ENCODE measurements at places on chromosomes 4 and X.

- peak; percentile 60 for DNase-seq
Measured at GRCh38 chr4:139556724-139557555, 921 bp upstream of the SETD7 start.

DNA sequence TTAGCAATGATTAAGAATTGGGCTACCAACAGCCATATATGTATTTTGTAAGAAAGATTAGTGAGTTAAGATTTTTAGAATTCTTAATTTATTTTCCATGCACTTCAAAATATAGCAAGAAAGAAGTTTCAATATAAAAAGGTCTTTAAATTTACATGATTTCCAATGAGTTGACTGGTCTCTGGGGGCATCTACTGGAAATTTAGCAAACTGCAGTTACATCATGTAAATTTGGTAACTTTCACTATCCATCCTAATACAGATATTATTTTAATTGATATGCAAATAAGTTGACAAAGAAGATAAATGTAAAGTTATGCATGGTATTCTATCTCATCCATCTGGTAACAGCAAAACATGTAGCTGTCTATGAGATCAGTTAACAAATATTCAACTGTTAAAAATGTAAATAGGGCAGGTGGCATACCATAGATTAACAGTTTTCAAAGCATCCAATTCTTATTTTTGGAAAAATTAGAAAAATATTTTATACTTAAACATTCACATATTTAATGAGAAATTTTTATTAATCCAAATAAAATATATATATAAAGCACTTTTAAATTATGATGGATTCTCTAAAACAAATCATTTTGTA is 29.1 kb downstream of the TTC29 start:
- DNase-seq: no peak

DNA sequence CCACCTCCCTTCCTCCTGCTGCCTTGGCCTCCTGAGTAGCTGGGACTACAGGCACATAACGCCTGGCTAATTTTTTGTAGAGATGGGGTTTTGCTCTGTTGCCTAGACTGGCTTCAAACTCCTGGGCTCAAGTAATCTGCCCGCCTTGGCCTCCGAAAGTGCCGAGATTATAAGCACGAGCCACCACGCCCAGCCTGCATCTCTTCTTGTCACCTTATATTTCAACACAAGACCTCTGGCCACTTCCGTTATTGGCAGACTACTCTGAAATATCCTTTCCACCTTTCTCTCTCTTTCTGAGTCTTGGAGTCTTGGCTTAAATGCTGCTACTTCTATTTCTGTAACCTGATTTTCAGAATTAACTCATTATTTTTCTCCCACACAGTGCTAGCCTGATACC is 5.6 kb downstream of the KIAA0232 start:
- no peak for DNase-seq

- DNase-seq: no peak
Measured at GRCh38 chr4:13611283-13611842, 16.2 kb downstream of the BOD1L1 start.

DNA sequence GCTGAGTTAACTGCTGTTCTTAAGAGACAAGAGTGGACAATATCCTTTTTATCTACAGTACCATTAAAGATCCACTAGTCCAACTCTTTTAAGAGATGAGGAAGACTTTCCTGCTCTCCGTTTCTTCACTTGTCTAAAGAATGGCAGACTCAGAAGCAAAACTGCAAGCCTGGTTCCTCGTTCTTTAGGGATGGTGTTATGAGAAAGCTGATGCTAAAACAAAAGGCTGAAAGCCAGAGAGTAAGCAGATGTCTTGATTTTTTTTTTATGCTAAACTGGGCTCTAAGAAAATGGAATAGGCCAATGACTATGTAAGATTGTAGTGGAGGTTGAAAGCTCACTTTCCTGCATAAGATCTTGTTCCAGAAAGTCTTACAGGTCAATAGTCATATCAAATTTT is 78.1 kb downstream of the CNGA2 start:
- DNase-seq: no peak

DNA sequence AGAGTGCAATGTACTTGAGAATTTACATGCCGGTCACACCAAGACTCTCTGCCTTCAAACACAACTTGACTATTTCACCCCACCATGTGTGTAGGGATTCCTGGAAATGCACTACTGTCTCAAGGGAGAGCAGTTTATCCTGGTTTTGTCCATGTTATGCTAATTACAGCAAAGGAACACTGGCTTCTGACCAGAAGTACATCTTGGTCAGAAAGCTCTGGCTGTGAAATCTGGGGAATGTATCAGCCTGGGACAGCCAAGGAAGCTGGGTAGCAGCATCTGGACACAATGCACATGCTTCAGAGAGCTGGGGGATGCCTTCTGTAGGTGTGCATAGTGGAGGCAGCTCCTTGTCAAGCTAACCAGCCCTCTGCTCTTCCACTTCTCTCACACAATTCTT is 1432.6 kb upstream of the TENM3 start:
- no peak for DNase-seq

- DNase-seq: no peak
Measured at GRCh38 chr4:19348746-19349145, 903.0 kb upstream of the SLIT2 start.

DNA sequence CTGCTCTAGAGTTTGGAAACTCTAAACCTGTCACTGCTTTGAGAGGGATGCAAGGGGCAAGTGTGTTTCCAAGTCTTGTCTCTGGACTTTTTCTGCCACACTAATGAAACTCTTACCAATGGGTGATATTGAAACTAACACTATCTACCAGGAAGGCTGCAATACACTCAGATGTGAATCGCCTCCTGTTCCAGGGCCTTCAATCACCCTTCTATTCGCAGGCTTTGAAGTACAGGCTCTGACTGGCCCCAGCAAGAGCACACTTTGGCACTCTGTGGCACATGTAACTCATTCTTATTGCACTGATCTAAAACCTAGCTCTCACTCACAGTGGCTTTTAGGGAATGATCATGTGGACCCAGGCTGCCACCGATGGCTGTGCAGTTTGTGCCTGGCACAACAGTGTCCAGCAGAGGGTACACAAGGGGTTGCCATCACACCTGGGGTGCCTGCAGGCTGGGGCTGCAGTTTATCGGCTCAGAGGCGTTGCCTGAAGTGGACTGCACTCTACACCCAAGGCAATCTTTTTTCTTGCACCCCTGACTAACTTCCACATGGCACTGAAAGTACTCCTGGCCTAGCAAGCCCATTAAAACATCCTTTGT is 210.8 kb downstream of the MGST2 start:
- no peak for DNase-seq

GRCh38 chrX:115427861-115428410 is 133.0 kb upstream of the PLS3 start:
- no peak for DNase-seq

- no peak for DNase-seq
Measured at GRCh38 chrX:81263059-81263458, 61.2 kb downstream of the SH3BGRL start.

DNA sequence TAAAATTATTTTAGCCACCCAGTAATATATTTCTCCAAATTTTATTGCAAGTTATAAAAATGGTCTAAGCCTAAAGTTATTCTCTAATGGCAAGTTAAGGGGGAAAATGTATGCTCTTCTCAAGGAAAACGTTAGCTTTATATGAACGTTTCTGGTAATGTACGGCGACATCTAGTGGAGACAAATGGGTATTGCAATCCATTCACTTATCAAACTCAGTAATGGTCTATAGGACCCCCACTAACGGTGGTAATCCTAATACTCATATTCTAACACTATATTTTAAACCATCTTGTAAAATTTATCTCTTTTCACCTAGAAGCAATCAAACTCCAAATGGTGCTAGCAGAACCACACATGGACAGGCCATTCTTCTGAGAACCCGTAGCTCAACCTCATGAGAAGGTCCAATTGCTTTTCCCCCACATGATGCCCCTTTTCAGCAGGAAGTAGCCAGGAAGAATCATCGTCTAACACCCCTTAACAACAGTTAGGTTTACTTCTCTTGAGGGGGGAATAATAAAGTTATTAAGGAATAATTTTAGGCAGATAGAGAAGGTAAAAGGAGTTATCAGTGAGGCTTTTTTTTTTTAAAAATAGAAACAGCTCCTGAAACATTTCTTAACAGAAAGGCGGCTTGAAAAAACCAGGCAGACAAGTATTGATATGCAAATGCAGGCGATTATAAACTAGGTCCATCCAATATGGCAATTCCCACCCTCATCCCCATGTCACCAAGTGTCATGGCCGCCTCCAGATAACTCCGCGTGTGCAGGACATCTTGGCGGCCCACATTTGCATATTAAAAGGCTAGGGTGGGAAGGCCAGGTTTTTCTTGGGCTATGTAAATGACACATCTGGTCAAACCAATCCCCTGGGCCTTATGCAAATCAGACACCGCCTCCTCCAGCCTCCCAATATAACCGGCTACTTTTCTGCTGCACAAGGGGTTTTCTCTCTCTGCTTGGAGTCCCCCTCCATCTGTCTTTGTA is 35.0 kb downstream of the NUDT11 start:
- no peak for DNase-seq

DNA sequence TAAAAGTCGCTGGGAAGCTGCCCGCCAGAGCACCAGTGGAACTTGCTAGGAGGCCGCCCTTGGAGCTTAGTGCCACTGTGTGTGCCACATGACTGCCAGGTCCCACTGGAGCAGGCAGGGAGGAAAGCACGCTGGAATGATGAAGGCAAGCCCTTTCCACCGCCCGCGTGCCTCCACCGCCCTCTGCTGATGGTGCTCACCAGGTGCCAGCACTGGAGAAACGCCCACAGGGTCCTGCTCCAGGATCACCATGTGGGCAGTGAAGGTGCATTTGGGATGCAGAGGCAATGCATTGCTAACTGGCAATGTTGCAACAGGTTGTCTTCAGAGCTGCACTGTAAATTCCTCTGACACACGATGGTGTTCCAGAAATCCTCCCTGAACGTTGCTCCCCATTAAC is 76.3 kb downstream of the SHROOM2 start:
- no peak for DNase-seq

DNA sequence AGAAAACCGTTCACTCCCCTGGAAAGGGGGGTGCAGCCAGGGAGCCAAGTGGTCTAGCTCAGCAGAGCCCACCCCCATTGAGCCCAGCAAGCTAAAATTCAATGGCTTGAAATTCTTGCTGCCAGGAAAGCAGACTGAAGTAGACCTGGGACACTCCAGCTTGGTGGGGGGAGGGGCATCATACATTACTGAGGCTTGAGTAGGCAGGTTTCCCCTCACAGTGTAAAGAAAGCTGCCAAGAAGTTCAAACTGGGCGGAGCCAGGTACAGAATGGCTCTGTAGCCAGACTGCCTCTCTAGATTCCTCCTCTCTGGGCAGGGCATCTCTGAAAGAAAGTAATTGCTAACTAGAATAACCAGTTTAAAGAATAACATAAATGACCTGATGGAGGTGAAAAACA is 372.3 kb upstream of the F9 start:
- no peak for DNase-seq

- no peak for DNase-seq
Measured at GRCh38 chr4:147733716-147734344, 1.9 kb downstream of the ARHGAP10 start.

- no peak for DNase-seq
Measured at GRCh38 chr4:140611854-140612253, 43.1 kb upstream of the UCP1 start.

DNA sequence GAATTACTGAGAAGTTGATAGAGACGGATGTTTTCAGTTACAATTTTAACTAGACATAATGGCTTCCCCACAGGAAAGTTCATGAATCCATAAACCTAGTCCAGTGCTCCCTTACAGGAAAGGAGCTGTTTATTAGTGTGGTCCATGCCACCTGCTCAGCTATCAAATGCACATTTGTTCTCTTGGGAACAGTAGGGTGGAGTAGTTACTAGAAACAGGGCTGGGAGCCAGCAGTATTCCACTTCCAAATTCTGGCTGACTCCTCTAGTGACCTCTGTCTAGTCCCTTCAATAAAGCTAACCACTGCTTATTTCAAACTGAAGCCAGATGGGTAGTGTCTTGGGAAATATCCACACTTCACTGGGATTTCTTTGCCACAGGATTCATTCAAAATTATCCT is 88.4 kb upstream of the TLL1 start:
- no peak for DNase-seq

DNA sequence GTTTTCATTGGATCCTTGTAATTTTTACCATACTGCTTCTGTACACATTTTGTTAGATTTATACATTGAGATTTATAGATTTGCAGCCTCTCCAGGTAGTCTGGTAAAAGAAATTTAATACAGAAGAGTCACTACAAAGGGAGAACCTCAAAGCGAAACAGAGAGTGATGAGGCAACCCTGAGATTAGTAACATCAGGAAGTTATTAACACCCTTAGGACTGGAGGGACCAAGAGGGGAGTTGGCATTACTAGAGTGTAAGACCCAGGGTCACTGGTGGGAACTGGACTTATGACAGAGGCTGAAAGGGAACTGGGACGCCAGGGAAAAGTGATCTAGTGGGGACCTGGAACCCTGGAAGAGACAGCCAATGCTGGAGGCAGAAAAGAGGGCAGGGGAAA is 20.6 kb upstream of the MAML3 start:
- no peak for DNase-seq

- no peak for DNase-seq
Measured at GRCh38 chrX:83278988-83279387, 229.1 kb upstream of the POU3F4 start.

GRCh38 chr4:168540086-168540485 is 43.2 kb downstream of the PALLD start:
- no peak for DNase-seq

GRCh38 chrX:112888916-112889315 is 48.3 kb upstream of the AMOT start:
- DNase-seq: no peak

- no peak for DNase-seq
Measured at GRCh38 chrX:6768881-6769280, 234.0 kb upstream of the VCX3A start.

GRCh38 chr4:180560896-180561295 is 1682.3 kb upstream of the TENM3 start:
- DNase-seq: no peak

DNA sequence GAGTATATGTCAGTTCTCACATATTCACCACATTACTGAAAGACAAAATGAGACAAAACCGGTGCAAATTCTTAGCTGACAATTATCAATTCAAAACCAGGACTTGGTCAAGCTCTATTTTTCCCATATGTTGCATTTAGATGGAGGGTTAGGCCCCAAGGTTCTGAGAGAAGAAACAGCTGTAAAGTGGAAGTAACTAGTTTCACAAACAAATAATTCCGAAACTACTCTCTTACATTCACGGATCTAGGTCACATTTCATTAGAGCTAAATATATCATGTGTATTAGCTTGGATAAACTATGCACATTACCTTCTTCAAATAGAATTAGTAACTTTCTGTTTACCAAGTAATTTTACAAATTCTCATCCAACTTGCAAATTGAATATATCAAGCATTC is 3.7 kb upstream of the GABRA2 start:
- DNase-seq: no peak

- no peak for DNase-seq
Measured at GRCh38 chr4:187179086-187180058, 455.7 kb upstream of the FAT1 start.

GRCh38 chrX:1165535-1166196 is 46.8 kb downstream of the CRLF2 start:
- DNase-seq: no peak

GRCh38 chrX:77628294-77629025 is 157.6 kb downstream of the ATRX start:
- DNase-seq: no peak
